Lower lobe of right lung (tissue), 2 donors: ENCODE measurements at places on chromosomes 5 and 9. TPM values are rescaled to one million over a fixed set of nuclear protein-coding genes. Genes with fewer than 3 reads are reported as not detected.

Gene CTXN3
- not detected for total RNA-seq

Gene SERF1B
- total RNA-seq: 28.7 TPM

Gene SPINK13
- total RNA-seq: not detected

Gene CMYA5
- total RNA-seq: 2.0 TPM

Gene AK3
- total RNA-seq: 40.4 TPM

Gene DCAF12
- total RNA-seq: 38.5 TPM

Gene KLHL9
- total RNA-seq: 22.7 TPM

Gene PAIP2
- 84.1 TPM for total RNA-seq

Gene PDE6A
- not detected for total RNA-seq

Gene PIP5KL1
- 11.5 TPM for total RNA-seq

Gene RICTOR
- total RNA-seq: 52.1 TPM

Gene LURAP1L
- total RNA-seq: 29.2 TPM

Gene SHC3
- total RNA-seq: 13.2 TPM

Gene TMEFF1
- 0.80 TPM for total RNA-seq

Gene RC3H2
- total RNA-seq: 44.2 TPM

Gene OLFM1
- 24.1 TPM for total RNA-seq

Gene PCDHAC1
- 3.1 TPM for total RNA-seq

Gene RASA1
- total RNA-seq: 32.6 TPM

Gene SLC25A2
- total RNA-seq: 0.71 TPM

Gene NMUR2
- not detected for total RNA-seq

Gene LCN15
- total RNA-seq: not detected
